Stimulated activated CD4-positive, alpha-beta T cell treated with anti-CD3 and anti-CD28 coated beads, Interleukin-4, amount 100 ng/mL, for 48 hours (primary cell): ENCODE measurements at places on chromosomes 5 and 9.

DNA sequence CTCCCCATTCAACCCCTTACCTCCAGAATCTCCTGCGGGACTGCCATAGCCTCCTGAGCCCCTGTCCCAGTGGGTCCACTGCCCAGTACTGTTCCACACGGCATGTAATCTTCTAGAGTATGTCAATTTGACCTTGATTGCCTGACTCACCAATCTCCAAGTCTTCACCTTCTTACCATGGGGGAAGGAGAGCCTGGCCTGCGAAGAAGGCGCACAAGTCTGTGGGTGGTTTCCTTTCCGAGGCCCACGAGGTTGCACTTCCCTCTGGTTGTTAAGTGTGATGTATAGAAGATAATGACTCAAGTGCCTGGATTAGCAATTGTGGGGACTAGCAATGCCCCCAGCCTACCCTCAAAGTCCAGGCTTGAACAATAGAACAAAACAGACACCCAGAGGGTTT is 8.1 kb upstream of the TENT4A start:
- DNase-seq, result no peak

DNA sequence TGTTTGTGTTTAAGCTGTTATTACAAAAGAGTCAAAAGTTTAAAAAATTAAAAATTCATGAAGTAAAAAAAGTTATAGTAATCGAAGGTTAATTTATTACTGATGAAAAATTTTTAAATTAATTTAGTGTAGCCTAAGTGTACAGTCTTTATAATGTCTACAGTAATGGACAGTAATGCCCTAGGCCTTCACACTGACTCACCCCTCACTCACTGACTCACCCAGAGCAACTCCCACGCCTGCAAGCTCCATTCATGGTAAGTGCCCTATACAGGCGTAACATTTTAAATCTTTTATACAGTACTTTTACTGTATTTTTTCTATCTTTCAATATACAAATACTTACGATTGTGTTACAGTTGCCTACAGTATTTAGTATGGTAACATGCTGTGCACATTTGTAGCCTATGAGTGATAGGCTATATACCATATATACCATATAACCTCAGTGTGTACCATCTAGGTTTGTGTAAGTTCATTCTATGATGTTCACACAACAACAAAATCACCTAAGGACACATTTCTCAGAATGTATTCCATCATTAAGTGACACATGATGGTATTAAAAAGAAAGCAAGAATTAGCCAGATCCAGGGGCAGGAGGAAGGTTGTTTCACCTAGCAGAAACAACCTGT is 40.1 kb downstream of the DCAF10 start:
- peak; percentile 2 for DNase-seq

DNA sequence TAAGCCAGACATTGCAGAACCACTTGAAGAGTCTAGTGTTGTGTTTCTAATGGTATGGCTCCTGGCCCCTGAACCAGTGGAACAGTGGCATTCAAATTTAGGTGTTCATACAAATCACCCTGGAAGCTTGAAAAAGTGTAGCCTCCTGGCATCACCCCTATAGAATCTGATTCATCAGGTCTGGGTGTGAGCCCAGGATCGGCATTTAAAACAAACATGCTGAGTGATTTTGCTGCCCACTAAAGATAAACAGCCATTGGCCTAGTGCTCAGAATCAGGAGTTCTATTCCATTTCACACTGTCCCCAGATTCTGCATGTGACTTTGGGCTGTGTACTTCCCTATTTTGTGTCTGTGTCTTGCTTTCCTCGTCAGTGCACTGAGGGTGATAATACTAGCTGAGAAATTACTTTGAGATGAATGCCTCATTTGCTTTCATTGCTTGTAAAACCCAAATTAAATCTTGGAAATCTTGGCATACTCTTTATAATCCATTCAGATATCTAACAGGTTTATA is 241.5 kb upstream of the CLINT1 start:
- DNase-seq, result no peak

GRCh38 chr5:38576442-38576841 is 20.0 kb upstream of the LIFR start:
- no peak for DNase-seq

GRCh38 chr9:32581512-32582143 is 8.7 kb upstream of the NDUFB6 start:
- no peak for DNase-seq

GRCh38 chr9:126146254-126147145 is 180.1 kb upstream of the MVB12B start:
- DNase-seq, result peak; percentile 4

- no peak for DNase-seq
Measured at GRCh38 chr5:41636605-41637004, 126.2 kb upstream of the PLCXD3 start.

DNA sequence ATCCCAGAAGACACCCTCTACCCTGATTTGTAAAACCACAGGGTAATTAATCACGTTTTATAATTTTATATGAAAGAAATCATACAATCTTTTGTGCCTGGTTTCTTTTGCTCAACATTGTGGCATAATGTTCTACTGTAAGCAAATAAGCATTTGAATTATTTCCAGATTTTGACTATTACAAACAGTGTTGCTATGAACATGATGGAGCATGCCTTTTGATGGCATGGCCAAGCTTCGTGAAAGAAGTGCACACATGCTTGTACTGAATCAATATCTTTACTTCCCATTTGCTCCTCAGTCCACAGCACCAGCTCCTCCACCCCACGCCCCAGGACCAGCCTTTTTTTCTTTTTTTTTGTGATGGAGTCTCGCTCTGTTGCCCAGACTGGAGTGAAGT is 29.9 kb downstream of the ACSL6 start:
- no peak for DNase-seq

GRCh38 chr5:72498284-72498683 is 8.9 kb downstream of the ZNF366 start:
- DNase-seq, result no peak

GRCh38 chr9:127386981-127387380 is 10.0 kb upstream of the SLC2A8 start:
- DNase-seq, result no peak

DNA sequence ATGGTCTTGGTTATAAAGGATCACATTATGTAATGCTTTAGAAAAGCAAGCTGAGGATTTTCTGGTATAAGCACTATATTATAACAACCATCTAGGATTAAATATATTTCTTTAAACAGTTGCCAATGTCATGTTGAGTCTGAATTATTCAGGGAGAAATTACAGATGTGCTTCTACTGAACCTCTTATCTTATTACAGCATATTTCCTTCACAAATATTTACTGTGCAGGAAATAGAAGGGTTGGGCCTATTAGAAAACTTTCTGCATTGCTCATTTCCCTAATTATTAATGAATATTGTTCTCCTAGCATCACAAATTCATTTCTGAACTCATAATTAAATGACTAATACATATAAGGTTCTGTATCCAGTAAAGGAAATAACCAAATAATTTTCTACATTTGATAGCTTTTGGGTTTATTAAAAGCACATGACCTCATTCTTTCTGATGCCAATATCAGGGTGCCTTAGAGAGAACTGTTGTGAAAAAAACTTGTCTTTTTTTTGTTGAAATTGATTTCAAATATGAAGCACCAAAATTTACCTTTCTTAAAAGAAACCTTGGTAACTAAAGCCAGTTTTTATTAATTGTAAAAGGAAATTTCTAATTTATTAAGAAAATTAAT is 476.8 kb upstream of the PTGER4 start:
- no peak for DNase-seq

DNA sequence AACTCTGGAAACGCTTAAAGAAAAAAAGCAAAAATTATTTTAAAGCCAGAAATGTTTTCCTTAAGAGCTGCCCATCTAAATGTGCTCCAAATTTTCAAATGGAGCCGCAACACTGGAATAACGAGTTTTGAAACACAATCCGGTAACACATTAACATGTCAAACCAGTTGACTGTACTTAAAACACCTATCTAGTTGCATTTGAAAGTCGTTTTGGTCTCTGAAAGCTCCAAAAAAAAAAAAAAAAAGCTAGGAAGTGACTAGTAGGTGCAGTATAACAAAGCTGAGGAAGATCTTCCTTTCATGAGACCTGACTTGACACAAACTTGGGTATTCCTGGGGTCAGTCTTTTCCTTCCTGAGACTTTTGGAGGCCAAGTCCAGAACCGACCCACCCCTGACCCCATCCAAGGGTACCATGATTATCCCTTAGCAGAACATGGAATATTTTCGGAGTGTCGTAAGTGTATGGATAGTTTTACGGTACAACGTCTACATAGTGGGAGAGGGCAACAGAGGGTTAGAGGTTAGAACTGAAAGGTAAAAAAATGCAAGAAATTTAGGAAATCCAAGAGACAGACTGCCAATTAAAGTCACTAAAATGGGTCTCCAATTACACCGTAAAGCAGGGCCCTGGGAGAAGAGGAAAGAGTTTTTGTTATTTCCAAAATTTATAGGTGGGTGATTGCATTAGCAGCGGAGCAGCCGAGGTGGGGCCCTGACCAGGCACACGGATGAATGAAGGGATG is 812 bp downstream of the CETN3 start:
- no peak for DNase-seq

DNA sequence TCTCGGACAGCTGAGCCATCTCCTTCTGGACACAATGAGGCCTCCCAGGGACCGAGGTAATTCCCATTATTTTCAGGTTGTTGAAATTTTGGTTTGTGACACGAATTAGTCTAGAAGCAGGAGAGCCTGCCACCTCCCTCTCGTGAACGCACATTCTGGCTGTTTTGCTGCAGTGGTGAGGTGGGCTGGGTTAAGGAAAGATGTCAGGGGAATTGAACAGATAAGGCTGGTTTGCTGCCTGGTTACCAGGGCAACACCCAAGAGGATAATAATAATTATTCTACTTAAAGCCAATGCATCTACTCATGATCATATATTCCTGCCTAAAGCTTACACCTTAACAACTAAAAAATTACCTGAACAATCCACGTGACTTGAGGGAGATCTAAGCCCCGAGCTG is 38.1 kb downstream of the DDX31 start:
- DNase-seq, result no peak

DNA sequence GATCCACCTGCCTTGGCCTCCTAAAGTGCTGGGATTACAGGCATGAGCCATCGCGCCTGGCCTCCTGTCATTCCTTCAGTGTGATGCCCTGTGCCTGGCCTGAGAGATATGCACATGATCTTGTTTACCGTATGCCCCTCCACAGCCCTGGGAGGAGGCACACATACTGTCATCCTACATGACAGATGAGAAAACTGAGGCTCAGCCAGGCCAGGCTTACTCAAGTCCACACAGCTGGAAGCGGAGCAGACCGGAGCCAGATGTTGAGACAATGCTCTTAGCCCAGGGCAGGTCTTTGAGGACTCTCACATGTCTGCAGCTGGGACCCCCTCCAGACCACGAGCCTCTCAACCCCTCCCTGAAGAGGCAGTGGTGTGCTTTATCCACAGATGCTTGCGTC is 38.7 kb upstream of the SH3PXD2B start:
- DNase-seq, result no peak
